ENCODE measurements at places on chromosomes 6 and 20.

GRCh38 chr6:119717942-119718341 is 368.4 kb upstream of the MAN1A1 start:
- no peak for DNase-seq

GRCh38 chr6:112183271-112183671 is 71.1 kb downstream of the LAMA4 start:
- DNase-seq, result no peak

DNA sequence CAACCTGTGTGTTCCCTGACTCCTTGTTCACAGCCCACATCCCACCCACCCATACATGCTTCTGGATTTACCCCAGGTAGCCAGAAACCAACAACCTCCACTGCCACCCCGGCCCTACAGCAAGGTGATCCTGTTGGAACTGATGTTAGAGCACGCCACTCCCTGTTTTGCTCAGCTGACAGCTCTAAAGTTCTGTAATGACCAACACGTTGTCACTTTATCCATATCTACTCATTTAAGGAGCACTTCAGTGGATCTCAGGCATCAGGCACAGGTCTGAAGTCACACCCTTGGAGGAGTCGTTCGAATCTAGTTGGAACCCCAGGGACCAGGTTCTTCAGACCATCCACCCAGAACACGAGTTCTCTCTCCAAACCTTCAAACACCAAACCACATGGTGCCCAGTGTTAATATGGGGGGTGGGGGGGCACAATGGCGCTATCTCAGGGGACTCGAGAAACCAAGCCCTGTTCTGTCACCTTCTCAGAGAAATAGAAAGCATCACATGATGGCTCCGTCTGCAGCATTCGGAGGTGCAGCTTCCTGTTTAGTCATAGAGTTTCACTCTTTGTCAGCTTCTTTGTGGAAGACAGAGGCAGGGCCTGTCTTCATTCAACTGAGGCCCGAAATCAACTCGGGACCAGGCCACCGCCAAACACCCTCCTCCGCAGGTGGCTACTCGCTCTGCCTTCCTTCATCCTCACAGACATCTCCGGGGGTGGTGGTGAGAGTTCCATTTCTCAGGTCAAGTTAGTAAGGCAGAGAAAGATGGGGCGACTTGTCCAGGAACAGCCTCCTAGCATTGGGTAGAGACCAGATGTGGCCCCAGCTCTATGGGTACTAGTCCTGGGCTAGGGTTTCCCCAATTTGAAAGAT is 142.2 kb downstream of the NFATC2 start:
- DNase-seq, result no peak

DNA sequence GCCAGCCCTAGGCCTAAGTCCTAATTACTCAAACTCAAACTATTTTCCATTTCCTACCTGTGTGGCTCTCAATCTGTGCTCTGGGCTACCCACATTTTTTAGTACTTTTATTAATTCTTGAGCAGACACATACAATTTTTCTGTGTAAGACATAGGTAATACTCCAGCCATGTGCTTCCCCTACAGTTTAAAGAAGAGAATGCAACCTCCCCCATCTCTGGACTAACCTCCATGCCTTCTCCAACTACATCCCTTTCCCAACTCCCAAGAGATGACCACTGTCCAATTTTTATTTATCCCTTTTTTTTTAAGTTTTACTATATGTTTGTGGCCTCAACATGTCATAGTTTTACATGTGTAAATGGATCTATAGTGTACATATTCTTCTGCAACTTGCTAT is 5.8 kb downstream of the HMGN4 start:
- DNase-seq, result peak; percentile 29

- DNase-seq, result no peak
Measured at GRCh38 chr6:23218751-23219150, 649.4 kb downstream of the HDGFL1 start.

- DNase-seq, result no peak
Measured at GRCh38 chr6:5893295-5893694, 113.4 kb downstream of the NRN1 start.

GRCh38 chr6:133312006-133312405 is 70.8 kb downstream of the EYA4 start:
- no peak for DNase-seq

- peak; percentile 31 for DNase-seq
Measured at GRCh38 chr6:153001767-153002612, 519 bp downstream of the MTRF1L start.

GRCh38 chr6:21898107-21898796 is 304.7 kb downstream of the SOX4 start:
- peak; percentile 79 for DNase-seq

- no peak for DNase-seq
Measured at GRCh38 chr6:42937548-42938427, 8.5 kb downstream of the CNPY3 start.

DNA sequence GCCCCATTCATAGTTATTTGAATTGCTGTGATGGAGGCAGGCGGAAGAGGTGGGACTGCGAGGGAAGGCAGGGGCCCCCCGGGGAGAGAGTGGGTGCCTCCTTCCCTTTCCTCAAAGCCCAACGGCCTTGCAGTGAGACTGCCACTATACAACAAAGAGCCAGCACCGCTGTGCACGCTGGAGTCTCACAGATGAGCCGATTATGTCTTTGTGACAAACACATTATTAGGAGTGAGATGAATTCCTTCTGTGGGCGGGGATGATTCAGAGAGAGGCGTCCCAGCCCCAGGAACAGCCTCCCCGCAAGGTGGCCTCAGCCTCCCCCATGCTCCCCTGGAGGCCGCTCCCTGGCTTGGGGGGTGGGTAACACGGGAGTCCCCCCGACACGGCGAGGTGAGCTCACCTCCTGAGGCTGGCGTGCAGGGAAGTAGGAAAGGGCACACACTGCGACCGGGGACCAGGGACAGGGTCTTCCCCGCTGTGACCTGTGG is 26.7 kb downstream of the NTSR1 start:
- DNase-seq, result no peak

DNA sequence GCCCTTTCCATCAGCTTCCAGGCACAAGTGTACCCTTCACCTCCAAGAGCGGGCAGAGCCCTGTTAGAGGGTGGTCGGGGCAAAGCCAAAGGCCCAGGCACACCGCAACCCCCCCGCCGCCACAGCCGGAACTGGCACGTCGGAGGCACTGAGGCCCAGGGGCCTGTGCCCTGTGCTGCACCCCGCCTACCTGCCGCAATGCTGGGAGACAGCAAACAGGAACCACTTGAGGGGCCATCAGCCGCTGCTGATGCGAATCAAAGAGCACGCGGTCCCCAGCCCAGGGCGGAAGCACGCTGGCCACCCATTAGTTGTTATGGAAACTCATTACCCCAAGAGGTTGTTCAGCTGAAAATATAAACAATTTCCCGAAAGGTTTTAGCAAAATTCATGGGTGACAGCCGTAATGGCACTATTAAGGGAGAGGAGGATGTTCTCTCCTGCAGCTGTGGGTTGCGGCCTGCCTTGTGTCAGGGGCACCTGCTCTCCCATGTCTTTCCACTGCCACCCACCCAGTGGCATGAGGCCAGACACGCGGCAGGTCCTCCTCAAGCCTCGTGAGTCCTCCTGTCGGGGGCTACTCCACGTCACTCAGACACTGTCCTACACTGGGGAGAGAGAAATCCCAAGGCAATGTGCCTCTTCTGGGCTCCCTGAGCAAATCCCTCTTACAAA is 65.3 kb downstream of the EDN3 start:
- no peak for DNase-seq

GRCh38 chr6:134984821-134985220 is 34.9 kb upstream of the ALDH8A1 start:
- peak; percentile 12 for DNase-seq

DNA sequence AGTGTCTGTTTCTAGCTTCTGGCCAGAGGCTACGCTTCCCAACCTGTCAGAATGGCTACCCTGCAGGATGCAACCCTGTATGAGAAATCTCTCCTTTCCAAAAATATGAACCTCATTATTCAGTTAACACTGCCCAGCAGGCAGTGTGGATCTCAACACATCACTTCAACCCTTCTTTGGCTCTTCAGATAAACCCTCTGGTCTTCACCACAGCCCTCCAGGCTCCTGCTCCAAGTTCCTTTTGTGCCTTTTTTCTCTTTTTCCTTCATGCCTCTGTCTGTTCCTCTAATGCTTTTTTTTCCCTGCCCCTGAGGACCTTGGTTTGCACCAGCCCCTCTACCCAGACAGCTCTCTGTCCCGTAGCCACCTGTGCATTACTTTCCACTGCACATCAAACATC is 207.4 kb downstream of the MYLK4 start:
- DNase-seq, result no peak

- peak; percentile 53 for DNase-seq
Measured at GRCh38 chr6:129317931-129318820, 391.8 kb downstream of the ARHGAP18 start.

GRCh38 chr6:11782524-11782923 is 3.9 kb upstream of the ADTRP start:
- no peak for DNase-seq

DNA sequence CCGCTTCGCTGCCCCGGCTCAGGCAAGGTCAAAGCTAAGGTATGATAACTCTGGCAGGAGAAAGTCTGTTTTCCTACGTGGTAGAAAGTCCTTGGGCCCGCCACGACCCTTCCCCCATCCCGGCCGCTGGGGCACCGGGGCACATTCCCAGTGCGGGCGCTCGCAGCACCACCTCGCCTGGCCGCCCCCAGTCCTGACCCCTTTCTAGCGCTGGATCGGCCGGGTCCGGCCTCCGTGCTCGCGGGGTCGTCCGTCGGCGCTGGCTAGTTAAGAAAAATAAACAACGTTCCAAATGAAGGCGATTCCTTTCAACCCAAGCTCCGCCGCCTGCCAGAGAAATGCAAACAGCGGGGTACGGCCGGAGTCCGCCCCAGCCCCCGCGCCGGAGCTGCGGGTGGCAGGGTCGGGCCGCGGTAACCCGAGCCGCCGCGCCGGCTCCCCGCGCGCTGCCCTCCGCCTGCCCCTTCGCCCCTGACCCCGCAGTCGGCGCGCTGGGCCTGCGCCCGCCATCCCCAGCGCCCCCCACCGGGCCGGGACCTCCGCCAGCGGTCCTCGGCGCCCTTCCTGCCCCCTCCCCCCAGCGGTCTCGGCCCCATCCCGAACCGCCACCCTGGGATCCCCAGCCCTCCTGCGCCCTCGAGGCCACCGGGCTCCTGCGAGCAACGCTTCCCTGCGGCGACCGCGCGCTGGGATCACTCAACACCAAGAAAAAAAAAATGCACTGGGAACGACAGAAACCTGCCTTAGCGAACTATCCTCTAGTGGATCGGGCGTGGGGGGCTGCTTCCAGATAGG is 37.6 kb downstream of the NCR2 start:
- DNase-seq, result no peak

- DNase-seq, result no peak
Measured at GRCh38 chr20:2817891-2818595, 1.9 kb downstream of the TMEM239 start.

- DNase-seq, result peak; percentile 53
Measured at GRCh38 chr6:26172608-26172968, 85.4 kb downstream of the HFE start.

DNA sequence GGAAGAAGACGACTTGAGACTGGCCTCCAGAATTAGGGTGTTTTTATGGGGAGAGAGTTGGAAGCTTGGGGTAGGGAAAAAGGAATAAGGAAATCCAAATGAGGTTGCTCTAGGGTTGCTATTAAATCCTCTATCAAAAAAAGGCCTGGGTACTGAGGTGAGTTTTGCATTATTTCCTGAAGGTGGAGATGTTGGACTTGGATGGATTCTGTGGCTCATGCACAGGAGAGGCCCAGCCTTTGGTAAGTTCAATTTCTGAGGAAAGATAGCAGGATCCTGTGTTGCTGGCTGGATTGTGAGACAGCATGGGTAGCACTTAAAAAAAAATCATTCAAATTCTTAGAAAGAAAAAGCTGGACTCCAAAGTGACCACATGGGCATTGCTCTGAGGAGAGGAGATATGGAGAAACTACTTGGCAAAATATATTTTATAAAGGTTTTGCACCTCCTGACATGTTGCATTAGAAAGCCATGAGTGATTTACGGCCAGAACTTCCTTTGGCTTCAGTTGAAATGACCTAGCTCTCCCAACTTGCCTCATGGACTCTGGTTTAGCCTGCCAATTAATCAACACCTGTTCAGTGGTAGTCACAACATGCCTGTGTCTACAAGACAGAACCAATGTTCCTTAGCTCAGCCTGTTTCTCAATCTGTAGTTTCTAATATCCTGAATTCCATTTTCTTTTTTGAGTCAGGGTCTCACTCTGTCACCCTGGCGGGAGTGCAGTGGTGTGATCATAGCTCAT is 152.1 kb upstream of the RALGAPA2 start:
- no peak for DNase-seq

- DNase-seq, result no peak
Measured at GRCh38 chr20:53751620-53752318, 158.1 kb upstream of the ZNF217 start.

- no peak for DNase-seq
Measured at GRCh38 chr6:44148306-44148705, 10.3 kb upstream of the CAPN11 start.

DNA sequence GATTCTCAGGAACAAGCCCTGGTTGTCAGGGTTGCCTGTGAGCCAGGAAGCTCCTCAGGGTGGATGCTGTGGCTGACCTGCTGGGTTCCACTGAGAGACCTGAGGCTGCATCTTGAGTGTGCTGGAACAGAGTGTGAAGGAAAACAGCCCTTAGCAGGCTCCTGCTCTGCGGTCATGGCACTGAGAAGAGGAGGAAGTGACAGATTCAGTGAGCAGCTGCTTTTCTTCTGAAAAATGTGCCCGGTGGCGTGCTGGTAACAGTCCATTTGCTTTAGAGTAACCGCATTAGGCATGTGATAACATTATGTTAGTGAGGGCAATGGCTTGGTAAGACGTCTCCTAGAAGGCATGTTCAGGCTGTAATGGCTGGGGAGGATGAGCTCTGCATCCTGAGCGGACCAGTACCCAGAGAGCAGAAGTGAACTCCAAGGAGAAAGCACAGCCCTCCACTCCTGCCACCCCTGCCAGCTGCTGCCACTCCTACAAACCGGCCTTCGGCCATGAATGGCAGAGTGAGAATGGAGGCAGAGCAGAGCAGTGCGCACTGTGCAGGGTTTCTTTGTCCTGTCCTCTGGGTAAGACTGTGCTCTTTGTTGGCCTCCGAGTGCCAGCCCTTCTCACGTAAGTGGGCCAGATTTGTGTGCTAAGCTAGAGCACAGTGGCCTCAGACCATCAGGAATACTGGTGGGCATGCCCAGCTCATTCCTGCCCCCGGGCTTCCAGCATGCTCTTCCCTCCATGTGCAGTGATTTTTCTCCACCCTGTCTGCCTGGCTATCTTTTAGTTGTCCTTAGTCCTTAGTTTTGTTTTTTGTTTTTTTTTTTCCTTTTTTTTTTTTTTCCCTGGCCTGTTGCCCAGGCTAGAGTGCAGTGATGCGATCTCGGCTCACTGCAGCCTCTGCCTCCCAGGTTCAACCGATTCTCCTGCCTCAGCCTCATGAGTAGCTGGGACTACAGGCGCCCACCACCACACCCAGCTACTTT is 98.1 kb upstream of the VSTM2L start:
- no peak for DNase-seq

DNA sequence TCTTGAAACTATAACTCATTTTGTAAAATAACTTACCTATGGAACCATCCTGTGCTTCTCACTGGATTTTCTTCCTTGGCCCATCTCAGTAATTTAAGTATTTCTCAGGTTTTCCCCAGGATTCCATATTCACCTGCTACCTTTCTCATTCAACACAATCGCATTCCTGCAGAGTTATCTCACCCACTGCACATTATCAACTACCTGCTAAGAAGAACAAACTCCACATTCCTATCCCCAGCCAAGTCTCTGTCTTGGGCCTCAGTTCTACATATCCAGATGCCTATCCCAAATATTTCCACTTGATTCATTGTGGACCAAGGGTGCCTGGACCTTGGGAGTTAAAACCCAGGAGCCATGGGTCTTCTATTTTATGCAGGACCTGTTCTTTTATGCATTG is 60.2 kb upstream of the KCNQ5 start:
- DNase-seq, result no peak

All from EL (cell line).